ENCODE measurements at places on chromosomes 16 and 17.

DNA sequence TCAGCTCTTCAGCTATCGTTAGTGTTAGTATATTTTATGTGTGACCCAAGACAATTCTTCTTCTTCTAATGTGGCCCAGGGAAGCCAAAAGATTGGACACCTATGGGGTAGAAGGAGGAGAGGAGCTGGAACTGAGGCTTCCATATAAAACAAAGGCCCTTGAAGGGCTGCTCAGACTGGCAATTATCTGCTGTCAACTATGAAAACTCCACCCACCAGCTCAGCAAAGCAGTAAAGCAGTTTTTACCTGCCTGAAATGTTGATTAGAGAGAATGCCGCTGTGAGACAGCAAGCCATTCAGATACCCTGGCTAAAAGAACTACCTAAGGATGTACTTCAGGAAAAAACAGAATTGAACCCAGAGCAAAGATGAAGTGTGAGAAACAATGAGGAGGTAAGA is 45.9 kb upstream of the GNAO1 start:
- no peak for DNase-seq
- no peaks in the 10 kb centered on the region for H3K4me1 ChIP-seq
- H3K4me3 ChIP-seq = no peak overlapping the region
- H3K27ac ChIP-seq = no peak overlapping the region
- H3K27me3 ChIP-seq = no peaks in the 10 kb centered on the region

- DNase-seq = no peak
- H3K36me3 ChIP-seq = no peaks in the 10 kb centered on the region
- H3K4me1 ChIP-seq = no peaks in the 10 kb centered on the region
- no peak overlapping the region for H3K27ac ChIP-seq
Measured at GRCh38 chr17:67479148-67479547, 102.1 kb downstream of the PITPNC1 start.

- no peaks in the 10 kb centered on the region for H3K36me3 ChIP-seq
- H3K27me3 ChIP-seq = no peaks in the 10 kb centered on the region
- DNase-seq = no peak
- no peaks in the 10 kb centered on the region for H3K4me1 ChIP-seq
- no peak overlapping the region for H3K4me3 ChIP-seq
Measured at GRCh38 chr16:20613481-20614185, 37.5 kb upstream of the ACSM2B start.

- H3K27me3 ChIP-seq = peaks cover 51% of the 10 kb centered on the region
- no peaks in the 10 kb centered on the region for H3K36me3 ChIP-seq
- no peak overlapping the region for H3K27ac ChIP-seq
- no peak overlapping the region for H3K4me3 ChIP-seq
- peaks cover 4% of the 10 kb centered on the region for H3K4me1 ChIP-seq
Measured at GRCh38 chr17:45786349-45786748, 2.2 kb downstream of the CRHR1 start.

DNA sequence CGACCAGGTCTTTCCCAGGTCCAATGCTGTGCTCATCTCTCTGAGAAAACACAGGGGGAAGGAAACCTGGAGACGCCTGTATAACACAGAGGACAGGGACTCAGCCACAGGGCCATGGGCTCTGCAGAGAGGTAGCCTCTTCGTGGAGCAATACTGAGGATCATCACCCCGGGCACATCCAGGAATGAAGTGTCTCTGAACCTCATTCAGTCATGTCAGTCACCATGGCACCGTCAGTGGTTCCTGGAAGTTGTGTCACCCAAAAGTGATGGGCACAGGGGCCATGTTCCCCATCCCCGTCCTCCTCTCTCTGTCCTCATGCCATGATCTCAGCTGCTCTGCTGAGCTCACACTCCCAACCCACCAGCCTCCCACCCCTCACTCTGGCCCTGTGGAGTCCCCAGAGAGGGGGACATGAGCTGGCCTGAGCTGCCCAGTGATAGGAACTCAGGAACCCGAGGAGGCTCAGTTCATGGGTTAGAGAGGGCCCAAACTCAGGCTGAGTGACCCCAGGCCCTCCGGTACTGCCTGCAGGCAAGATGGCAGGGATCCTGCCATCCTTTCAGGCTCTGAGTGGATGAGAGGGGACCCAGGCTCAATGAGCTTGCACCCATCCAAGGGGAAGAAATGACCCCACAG is 53.4 kb downstream of the PITPNM3 start:
- H3K27ac ChIP-seq = no peak overlapping the region
- no peak overlapping the region for H3K4me3 ChIP-seq
- H3K36me3 ChIP-seq = no peaks in the 10 kb centered on the region
- no peak for DNase-seq

GRCh38 chr17:8119581-8120519 is 1.5 kb upstream of the ALOXE3 start:
- H3K4me1 ChIP-seq = peaks cover 47% of the 10 kb centered on the region
- no peaks in the 10 kb centered on the region for H3K36me3 ChIP-seq
- peak overlapping the region; percentile 56 for H3K27ac ChIP-seq
- H3K4me3 ChIP-seq = peak overlapping the region; percentile 50
- DNase-seq = peak; percentile 94

DNA sequence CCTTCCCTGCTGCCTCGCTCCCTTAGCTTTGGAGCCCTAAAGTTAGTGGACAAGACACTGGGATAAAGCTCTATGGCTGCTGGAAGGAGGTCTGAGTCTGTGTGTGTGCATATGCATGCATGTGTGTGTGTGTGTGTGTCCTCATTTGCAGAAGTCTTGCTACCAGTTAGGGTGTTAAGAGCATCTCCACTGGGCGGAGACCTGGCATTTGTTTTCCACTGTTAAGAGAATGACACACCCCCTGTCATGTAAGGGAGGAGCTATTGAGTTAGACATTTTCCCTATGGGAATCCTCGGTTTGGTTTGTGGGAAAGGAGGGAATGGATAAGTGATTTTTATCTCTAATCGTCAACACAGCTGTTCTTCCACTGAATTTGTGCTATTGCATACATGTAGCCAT is 24.8 kb upstream of the ARHGAP23 start:
- no peaks in the 10 kb centered on the region for H3K36me3 ChIP-seq
- no peaks in the 10 kb centered on the region for H3K27me3 ChIP-seq
- no peak overlapping the region for H3K27ac ChIP-seq
- no peak for DNase-seq

DNA sequence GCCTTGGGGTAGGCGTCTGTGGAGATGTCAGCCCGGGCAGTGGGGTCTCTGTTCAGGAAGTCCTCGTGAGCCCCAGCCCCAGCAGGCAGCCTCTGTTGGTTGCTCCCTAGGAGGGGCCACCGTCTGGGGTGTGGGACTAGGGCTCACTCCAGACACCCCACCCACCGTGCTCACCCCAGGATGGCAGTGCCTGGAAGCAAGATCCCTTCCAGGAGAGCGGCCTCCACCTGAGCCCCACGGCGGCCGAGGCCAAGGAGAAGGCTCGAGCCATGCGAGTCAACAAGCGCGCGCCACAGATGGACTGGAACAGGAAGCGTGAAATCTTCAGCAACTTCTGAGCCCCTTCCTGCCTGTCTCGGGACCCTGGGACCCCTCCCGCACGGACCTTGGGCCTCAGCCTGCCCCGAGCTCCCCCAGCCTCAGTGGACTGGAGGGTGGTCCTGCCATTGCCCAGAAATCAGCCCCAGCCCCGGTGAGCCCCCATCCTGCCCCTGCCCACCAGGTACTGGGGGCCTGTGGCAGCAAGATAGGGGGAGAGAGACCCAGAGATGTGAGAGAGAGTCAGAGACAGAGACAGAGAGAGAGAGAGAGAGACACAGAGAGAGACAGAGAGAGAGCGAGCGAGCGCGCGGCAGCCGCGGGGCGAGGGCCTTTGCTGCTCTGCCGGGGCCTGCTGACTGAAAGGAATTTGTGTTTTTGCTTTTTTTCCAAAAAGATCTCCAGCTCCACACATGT is 9.8 kb downstream of the NTHL1 start:
- no peak overlapping the region for H3K4me3 ChIP-seq
- no peaks in the 10 kb centered on the region for H3K36me3 ChIP-seq
- no peak for DNase-seq
- H3K27me3 ChIP-seq = no peaks in the 10 kb centered on the region
- peak overlapping the region; percentile 85 for H3K27ac ChIP-seq

DNA sequence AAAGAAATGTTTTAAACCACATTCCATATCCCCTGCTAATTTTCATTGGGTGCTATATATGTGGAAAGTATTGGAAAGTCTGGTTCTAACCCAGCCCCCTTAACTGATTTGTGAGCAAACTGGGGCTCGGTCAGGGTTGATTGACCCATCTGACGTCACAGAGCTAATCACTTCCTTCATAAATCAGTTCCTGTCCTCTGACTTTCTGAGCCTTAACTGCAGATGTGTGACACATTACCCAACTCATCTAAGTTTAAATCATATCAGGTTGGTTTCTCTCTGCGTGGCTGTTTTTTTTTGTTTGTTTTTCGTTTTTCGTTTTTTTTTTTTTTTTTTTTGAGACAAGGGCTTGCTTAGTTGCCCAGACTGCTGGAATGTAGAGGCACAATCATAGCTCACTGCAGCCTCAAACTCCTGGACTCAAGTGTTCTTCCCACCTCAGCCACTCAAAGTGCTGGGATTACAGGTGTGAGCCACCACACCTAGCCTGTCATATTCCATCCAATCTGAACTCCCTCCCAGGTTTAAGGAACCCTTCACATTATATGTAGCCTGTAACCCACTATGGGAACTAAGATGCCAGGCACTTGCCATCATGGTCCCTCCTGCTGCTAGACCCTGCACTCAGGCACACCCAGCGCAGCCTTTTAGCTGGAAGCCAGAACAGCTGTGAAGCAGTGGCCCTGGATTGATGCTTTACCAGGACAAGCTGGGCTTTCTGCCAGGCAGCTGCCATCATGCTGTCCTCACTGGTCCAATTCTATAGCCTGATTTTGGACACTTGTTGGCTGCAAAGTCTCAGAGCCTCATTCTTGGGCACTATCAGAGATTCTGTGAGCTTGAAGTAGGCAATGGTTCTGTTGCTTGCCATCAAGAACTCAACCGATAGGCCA is 6.9 kb upstream of the BPTF start:
- H3K27me3 ChIP-seq = no peaks in the 10 kb centered on the region
- no peaks in the 10 kb centered on the region for H3K36me3 ChIP-seq

DNA sequence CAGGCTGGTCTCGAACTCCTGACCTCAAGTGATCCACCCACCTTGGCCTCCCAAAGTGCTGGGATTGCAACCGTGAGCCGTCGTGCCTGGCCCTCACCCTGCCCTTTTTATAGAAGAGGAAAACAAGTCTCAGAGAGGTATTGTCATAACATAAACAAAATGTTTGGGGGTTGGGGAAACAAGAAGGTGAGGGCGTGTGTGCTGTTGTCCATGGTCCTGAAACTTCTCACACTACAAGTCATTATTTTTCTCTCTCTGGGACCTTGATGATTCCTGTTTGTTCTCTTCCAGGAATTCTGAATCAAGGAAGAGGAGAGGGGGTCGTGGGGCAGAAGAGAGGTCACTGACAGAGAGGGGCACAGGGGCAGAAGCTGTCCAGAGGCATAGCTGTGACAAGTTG is 160.2 kb upstream of the LHX1 start:
- H3K36me3 ChIP-seq = no peaks in the 10 kb centered on the region
- H3K27me3 ChIP-seq = peaks cover 3% of the 10 kb centered on the region
- H3K4me1 ChIP-seq = no peaks in the 10 kb centered on the region
- no peak overlapping the region for H3K4me3 ChIP-seq
- H3K27ac ChIP-seq = no peak overlapping the region

DNA sequence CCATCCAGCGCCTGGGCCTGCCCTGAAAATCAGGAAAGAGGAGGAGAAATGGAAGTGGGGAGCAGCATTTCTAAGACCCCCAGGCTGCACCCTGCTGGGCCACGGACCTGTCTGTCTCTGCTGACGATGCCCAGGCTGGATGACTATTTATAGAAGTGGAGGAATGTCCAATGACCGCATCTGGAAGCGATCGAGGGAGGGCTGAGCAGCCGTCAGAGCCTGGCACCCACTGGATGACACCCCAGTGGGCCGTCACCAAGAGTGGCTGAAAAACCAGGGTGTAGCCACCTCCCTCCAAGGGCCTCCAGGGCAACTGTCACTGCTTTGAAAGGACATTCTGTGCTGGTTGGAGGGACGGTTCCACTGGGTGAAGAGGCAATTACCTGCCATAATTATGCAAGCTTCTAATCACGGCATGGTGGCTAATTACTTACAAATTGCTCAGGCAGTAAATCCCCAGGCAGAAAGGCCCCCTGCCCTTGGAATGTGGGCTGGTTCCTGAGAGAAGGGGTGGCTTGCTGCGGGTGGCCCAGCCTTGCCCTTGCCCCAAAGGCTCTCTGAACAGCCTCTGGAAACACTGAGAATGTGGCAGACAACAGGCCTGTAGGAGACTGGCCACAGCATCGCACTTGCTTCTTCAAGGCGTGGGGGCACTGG is 332.1 kb downstream of the C16orf95 start:
- no peaks in the 10 kb centered on the region for H3K4me1 ChIP-seq
- DNase-seq = no peak
- no peak overlapping the region for H3K4me3 ChIP-seq
